Muscle of arm (tissue), 14 donors: ENCODE measurements at places on chromosomes 4 and X. TPM values are rescaled to one million over a fixed set of nuclear protein-coding genes. Genes with fewer than 3 reads are reported as not detected.

- DNase-seq = no peak
Measured at GRCh38 chr4:185061610-185062009, 43.3 kb downstream of the HELT start.

GRCh38 chr4:43776371-43776770 is 672.2 kb downstream of the KCTD8 start:
- DNase-seq = no peak

- no peak for DNase-seq
Measured at GRCh38 chr4:84597450-84597849, 14.5 kb downstream of the CDS1 start.

LGI2 gene
- polyA plus RNA-seq = 7.7 TPM

NHSL2 gene
- 7.6 TPM for polyA plus RNA-seq

DNA sequence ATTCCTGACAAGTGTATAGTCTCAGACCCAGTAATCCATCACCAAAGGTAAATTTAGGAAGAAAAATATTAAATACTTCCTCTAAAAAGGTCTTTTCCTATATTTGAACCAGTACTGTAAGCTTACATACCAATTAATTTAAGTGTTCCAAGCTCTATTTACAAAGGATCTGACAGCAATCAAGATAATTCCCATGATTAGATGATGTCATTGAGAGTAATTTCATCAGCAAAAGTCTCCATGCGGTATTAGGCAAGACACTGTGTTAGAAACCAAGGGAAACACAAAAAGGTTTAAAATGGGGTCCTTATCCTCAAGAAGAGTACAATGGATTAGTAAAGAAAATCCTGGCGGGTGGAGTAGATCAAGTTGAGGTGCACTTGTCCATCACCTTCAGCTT is 198.5 kb downstream of the PRDM5 start:
- no peak for DNase-seq

DNA sequence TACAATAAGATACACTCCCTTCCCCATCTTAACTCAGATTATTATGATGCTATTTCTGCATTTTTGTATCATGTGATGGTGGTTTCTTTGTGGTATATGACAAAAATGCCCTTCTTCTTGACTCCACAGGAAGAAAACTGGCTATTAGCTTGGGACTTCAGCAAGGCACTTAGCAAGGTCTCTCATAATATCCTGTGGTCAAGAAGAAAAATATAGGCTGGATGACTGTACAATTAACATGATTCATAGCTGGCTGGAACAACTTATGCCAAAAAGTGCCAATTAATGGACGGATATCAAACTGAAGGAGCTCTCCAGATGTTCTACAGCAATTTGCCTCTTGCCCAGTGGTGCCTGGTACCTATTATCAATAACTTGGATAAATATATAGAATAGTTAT is 2.3 kb upstream of the MID1IP1 start:
- DNase-seq = no peak

GRCh38 chr4:74206088-74206825 is 48.3 kb downstream of the MTHFD2L start:
- DNase-seq = no peak

GRCh38 chrX:20218836-20219505 is 47.7 kb downstream of the RPS6KA3 start:
- DNase-seq = peak; percentile 11

GRCh38 chrX:129654652-129655546 is at the start of gene APLN:
Gene APLN, minus strand, starts transcription at chrX:129654956. Its CDS starts 326 bp downstream, at chrX:129654630.
- DNase-seq = no peak

GRCh38 chrX:103356858-103357257 is 552 bp downstream of the TCEAL9 start:
- DNase-seq = peak; percentile 58

VEGFC gene
- not detected for polyA plus RNA-seq

DNA sequence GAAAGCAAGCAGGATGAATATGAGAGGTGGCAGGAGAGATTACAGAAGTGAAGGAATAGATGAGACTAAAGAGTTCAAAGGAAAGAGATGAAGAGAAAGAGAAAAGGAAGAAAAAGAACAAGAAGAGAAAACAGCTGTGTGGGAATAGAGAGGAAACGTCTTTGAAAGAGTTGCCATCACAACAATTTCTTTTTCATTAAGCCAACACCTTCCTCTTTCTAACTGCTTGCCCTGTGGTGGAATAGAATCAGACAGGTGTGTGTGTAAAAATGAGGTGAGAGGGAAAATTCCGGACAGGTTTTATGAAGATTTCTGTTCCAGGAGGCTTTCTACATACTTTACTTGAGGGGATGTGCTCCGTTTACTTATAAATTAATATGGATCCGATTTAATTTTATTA is 28.8 kb downstream of the DTHD1 start:
- no peak for DNase-seq

GRCh38 chr4:145830699-145831098 is 107.9 kb downstream of the ZNF827 start:
- no peak for DNase-seq

- no peak for DNase-seq
Measured at GRCh38 chr4:114922592-114922933, 190.9 kb downstream of the NDST4 start.

TRAPPC2 gene
- 10.1 TPM for polyA plus RNA-seq

CCNB3 gene
- 1.9 TPM for polyA plus RNA-seq

TLR3 gene
- not detected for polyA plus RNA-seq

DNA sequence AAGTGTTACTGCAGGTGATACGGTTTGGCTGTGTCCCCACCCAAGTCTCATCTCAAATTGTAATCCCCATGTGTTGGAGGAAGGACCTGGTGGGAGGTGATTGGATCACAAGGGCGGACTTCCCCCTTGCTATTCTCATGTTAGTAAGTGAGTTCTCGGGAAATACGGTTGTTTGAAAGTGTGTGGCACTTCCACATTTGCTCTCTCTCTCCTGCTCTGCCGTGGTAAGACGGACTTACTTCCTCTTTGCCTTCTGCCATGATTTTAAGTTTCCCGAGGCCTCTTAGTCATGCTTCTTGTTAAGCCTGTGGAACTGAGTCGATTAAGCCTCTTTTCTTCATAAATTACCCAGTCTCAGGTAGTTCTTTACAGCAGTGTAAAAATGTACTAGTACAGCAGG is 65.2 kb upstream of the SLC7A11 start:
- DNase-seq = no peak

- no peak for DNase-seq
Measured at GRCh38 chr4:1793940-1794808, 1.1 kb downstream of the FGFR3 start.

DNA sequence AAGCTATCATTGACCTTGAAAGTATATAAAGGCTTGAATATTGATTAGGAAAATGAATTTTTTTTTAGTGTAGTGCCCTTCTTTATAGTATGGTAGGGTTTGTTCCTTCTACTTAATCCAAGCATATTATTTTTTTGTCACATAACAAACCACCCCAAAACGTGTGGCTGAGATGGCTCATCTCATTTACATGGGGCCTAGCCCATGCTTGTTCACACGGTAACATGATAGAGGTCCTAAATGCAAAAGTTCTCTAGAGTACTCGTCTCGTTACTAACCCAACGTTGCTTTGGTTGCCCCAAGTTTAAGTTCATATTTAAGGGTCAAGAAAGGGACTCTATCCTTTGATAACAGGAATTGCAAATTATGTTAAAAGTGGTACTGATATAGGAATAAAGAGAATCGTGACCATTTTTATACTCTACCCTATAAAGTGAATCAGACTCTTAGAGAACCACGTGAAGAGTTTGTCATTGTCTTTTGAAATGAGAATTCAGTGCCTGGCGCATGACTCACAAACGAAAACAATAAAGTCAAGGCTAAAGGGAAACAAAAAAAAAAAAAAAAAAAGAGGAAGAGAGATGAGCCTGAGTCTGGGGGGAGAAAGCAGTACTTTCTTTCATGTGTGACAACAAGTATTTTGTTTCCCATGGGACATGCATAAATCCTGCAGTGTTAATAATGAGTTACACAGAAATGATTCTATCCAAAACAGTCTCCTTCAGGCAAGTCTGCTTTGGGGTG is 402.8 kb upstream of the NWD2 start:
- DNase-seq = no peak

- no peak for DNase-seq
Measured at GRCh38 chr4:74267998-74268606, 40.2 kb upstream of the EPGN start.

- DNase-seq = no peak
Measured at GRCh38 chr4:157907226-157907946, 265.4 kb downstream of the GASK1B start.

DNA sequence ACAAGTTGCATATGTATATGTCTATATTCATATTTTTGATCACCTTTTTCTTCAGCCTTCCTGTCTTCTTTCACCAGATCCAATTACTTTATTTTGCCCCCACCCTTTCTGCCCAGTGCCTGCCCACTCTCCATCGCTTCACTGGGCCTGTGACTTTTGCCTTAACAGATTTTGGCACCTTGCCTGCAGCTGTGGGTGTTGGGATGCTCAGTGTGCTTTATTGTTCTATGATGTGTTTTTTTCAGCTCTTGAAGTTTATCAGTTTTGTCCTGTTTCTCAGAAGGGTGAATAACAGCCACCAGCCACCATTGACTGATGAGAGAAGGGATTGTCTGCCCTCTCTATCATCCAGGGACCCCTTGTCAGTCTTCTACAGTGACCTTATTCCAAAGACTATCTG is 77.2 kb upstream of the GALNT7 start:
- DNase-seq = no peak
